ENCODE measurements at places on chromosomes 5 and 9.

DNA sequence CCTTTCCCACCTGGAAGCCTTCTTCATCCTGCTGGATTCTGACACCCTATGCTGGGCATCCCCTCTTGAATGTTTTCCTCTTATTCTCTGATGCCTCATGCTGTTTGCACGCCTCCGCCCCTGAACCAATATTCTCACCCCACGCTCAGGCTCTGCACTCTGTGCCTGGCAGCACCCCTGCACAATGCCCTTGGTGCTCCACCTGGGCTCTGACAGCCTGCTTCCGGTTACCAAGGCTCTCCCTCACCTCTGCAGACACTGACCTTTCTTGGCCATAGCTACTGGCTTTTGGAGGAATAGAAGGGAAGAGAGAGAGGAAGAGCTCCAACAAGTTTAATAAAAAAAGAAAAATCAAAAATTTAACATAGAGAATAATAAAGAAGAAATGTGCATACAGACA, 108.7 kb upstream of the SHB start:
- peaks cover 1% of the 10 kb centered on the region for H3K36me3 ChIP-seq
- DNase-seq = no peak
- no peaks in the 10 kb centered on the region for H3K4me1 ChIP-seq
- H3K27ac ChIP-seq = no peak overlapping the region
- H3K4me3 ChIP-seq = no peak overlapping the region

GRCh38 chr5:174735498-174736330, 11.3 kb downstream of the MSX2 start:
- no peaks in the 10 kb centered on the region for H3K36me3 ChIP-seq
- H3K27me3 ChIP-seq = peaks cover 70% of the 10 kb centered on the region
- H3K4me3 ChIP-seq = no peak overlapping the region
- no peak overlapping the region for H3K27ac ChIP-seq
- peaks cover 2% of the 10 kb centered on the region for H3K4me1 ChIP-seq

DNA sequence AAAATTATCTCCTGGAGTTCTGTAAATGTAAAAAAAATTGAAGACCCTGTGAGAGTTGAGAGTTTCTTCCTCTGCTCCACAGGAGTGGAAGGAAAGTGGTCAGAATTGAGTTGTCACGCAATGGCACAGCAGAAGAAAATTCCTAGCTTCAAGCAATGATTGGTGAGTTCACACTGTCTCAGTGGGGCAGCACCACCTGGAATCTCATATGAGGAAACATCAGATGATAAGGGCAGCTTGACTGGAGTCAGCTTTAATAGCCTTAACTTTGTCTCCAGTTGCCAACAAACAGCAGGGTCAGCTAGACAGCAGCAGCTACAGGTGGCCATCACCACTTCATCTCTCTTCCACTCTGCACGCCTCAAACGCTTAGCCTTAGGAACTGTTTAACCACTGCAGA, 211.1 kb downstream of the EFNA5 start:
- H3K4me1 ChIP-seq = peaks cover 5% of the 10 kb centered on the region
- H3K27ac ChIP-seq = no peak overlapping the region
- H3K36me3 ChIP-seq = no peaks in the 10 kb centered on the region
- H3K4me3 ChIP-seq = no peak overlapping the region
- no peak for DNase-seq

DNA sequence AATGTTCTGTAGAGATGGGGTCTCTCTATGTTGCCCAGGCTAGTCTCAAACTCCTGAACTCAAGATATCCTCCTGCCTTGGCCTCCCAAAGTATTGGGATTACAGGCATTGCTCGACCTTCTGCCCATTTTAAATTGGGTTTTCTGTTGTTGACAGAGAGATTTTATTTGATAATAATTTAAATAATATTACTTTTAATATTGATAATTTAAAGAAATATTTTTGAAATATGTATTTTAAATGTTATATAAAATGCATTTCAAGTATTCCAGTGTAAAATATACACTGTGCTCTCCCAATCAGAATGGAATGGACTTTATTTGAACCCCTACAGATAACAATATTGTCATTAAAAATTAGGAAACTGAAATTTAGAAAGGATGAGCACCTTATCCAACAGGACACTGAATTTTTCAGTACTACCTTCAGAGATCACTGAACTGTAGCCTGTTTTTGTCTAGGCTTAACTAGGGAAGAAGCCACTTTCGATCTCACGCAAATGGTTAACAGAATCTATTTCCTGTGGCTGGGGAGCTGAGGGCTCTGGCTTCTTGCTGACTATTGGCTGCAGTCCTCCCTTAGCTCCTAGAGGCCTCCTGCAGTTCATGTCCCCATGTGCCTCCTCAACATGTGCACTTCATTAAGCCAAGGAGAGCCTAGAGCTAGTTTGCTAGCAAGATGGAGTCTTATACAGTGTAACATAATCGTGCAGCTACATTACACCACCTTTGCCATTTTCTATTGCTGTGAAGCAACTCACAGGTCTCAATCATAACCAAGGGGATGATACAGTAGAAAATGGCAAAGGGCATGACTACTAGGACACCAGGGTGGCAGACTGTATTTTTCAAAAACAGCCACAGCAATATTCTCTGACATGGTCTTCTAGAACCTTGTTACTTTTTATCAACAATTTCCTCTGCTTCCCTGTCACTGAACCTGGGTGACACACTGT, 150.0 kb downstream of the CDC42SE2 start:
- peaks cover 35% of the 10 kb centered on the region for H3K36me3 ChIP-seq
- peak overlapping the region; percentile 89 for H3K27ac ChIP-seq
- H3K4me3 ChIP-seq = peak overlapping the region; percentile 35
- H3K4me1 ChIP-seq = peaks cover 35% of the 10 kb centered on the region
- DNase-seq = peak; percentile 28

DNA sequence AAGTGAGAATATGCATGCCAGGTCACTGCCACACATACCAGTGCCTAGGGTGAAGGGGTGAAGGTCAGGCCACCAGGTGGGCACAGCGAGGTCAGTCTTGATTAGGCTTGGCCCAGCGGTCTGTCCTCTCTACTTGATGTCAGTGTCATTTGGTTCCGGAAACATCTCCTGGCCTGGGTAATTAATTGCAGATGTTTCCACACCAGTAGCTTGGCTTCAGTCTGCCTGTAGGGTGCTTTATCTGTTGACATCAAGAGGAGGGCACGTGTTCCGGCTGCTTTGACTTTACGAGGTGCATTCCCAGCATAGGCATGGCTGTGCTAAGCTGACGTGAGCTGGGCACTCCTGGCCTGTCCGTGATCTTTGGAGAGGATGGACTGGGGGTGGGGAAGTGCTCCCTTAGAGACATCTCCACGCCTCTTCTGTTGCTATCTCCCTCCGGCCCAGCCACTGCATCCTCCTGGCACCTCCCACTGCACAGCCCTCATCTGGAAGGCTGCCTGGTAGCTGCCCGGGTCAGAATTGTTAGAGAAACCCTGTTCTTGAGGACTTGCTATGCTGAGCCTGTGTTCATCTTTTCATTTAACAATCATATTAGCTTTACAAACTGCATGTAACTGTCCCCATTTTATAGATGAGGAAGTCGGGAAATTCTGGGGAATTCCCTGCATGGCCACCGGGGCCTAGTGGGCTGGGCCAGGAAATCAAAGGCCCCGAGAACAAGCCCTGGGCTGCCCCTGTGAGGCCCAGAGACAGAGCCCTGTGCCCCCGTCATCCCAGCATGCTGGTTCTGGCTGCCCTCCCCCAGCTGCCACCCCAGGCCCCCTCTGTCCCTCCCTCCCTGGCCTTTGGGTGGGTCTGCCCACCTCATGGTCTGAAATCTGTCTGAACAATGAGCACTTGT, 29.1 kb downstream of the JADE2 start:
- H3K36me3 ChIP-seq = peaks cover 36% of the 10 kb centered on the region
- peak overlapping the region; percentile 74 for H3K4me3 ChIP-seq
- H3K27ac ChIP-seq = peak overlapping the region; percentile 97
- H3K27me3 ChIP-seq = no peaks in the 10 kb centered on the region
- H3K4me1 ChIP-seq = peaks cover 52% of the 10 kb centered on the region

DNA sequence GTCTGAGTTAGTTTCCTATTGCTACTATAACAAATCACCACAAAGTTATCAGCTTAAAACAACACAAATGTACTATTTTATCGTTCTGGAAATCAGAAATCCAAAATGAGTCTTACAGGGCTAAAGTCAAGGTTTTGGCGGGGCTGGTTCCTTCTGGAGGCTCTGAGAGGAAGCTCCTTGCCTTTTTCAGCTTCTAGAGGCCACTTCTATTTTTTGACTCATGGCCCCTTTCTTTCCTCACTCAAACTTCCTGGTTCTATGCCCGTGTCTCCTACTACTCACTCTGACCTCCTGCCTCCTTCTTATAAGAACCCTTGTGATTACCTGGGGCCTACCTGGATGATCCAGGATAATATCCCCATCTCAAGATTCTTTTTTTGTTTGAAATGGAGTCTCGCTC, 48.2 kb downstream of the GABBR2 start:
- no peaks in the 10 kb centered on the region for H3K36me3 ChIP-seq
- DNase-seq = no peak
- no peak overlapping the region for H3K27ac ChIP-seq
- no peak overlapping the region for H3K4me3 ChIP-seq
- H3K27me3 ChIP-seq = peaks cover 12% of the 10 kb centered on the region

GRCh38 chr9:4155221-4156026, 144.4 kb downstream of the GLIS3 start:
- no peaks in the 10 kb centered on the region for H3K4me1 ChIP-seq
- no peak overlapping the region for H3K27ac ChIP-seq
- DNase-seq = no peak
- no peaks in the 10 kb centered on the region for H3K27me3 ChIP-seq

DNA sequence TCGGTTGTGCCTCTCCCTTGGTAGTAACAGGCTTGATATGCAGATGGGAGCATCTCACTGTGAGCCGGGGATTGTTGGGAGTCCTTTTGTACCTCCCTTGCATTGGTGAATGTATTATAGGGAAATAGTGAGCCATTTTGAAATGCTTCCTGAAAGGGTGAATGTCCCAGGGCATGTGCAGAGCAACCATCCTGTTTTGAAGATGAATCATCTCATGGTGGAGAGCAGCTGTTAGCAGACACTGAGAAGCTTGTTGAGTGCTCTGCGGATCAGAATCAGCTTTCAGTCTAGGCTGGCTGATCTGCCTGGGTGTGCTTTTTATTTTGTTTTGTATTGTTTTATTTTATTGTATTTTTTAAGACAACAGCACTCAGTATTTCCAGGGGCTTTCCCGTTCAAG, 29.7 kb downstream of the SLC36A1 start:
- no peak for DNase-seq
- H3K36me3 ChIP-seq = peaks cover 11% of the 10 kb centered on the region
- H3K4me1 ChIP-seq = no peaks in the 10 kb centered on the region
- no peak overlapping the region for H3K27ac ChIP-seq

DNA sequence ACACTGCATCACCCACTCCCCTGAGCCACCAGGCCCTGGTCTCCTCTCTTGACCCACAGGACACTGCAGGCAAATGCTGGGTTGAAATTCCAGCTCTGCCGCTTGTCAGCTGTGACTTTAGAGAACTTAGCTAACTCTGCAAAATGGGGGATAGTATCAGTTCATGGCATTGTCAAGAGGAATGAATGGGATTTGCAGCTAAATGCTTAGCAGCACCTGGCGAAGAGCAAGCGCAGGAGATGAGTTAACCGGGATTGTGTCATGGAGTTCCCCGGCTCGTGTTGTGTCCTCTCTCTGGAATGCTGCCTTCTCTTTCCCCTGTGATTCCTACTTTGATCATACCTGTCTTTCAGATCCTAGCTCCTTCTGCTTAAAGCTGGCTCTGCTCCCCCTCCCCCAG, 67.1 kb downstream of the DAB2IP start:
- no peak overlapping the region for H3K27ac ChIP-seq
- no peaks in the 10 kb centered on the region for H3K36me3 ChIP-seq
- no peak overlapping the region for H3K4me3 ChIP-seq
- H3K4me1 ChIP-seq = no peaks in the 10 kb centered on the region
- peaks cover 2% of the 10 kb centered on the region for H3K27me3 ChIP-seq

DNA sequence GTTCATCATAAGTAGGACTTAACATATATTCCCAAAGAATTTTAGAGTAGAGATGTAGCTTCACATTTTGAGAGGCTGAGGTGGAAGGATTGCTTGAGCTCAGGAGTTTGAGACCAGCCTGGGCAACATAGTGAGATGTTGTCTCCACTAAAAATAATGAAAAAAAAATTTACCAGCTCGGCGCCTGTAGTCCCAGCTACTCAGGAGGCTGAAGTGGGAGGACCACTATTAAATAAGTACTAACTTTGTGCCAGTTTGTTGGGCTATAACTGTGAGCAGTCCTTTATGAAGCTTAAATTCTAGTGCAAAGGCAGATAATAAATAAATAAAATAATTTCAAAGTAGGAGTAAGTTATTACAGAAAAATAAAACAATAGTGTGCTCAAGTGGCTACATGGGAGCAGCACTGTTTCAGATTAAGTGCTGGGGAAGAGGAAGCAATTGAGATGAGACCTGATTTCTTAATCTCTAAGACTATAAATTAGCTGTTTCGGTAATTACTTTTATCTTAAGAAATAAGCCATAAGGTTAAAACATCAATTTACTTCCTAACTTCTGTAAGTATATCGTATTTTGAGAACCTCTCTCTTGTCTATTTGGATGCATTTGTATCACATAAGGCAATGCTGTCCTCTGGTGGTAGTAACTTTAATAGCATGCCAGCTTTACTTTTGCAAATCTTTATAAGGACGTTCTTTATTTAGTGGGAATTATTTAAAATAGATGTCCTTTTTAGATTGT, 98.9 kb downstream of the CSNK1G3 start:
- H3K27ac ChIP-seq = no peak overlapping the region
- H3K4me1 ChIP-seq = peaks cover 6% of the 10 kb centered on the region
- no peaks in the 10 kb centered on the region for H3K27me3 ChIP-seq
- DNase-seq = peak; percentile 7

- peaks cover 2% of the 10 kb centered on the region for H3K4me1 ChIP-seq
- H3K36me3 ChIP-seq = no peaks in the 10 kb centered on the region
- no peaks in the 10 kb centered on the region for H3K27me3 ChIP-seq
These were observed 70.7 kb upstream of the SLC25A51 start for GRCh38 chr9:37974506-37975173.

DNA sequence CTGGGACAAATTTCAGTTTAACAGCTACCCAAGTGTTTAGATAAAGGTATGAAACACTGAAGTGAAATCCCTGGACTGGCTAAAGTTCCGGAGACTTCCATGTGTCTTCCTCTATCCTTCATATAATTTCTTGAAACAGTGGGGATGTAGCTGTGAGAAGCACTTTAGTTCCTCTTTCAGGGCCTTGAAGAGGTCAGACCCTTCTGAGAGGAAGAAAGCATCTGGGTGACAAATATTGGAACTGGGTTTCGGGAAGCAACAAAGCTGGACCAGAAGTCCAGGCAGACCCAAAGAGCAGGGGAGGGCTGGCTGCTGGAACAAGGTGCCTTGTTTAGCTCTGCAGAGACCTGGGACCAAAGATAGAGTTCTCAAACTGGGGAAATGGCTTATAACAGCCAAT, 75.4 kb upstream of the ZFAND5 start:
- peaks cover 2% of the 10 kb centered on the region for H3K27me3 ChIP-seq
- DNase-seq = no peak
- H3K36me3 ChIP-seq = no peaks in the 10 kb centered on the region
- no peak overlapping the region for H3K27ac ChIP-seq

Measured in activated naive CD8-positive, alpha-beta T cell treated with anti-CD3 and anti-CD28 coated beads, Interleukin-2, amount 50 U/mL, for 24 hours (primary cell).